ENCODE measurements at places on chromosomes 12 and 14.

GRCh38 chr12:131521326-131521725 lies 189.6 kb upstream of the SFSWAP start:
- H3K4me1 ChIP-seq: no peaks in the 10 kb centered on the region
- no peak overlapping the region for H3K27ac ChIP-seq
- no peak for DNase-seq
- no peaks in the 10 kb centered on the region for H3K36me3 ChIP-seq

DNA sequence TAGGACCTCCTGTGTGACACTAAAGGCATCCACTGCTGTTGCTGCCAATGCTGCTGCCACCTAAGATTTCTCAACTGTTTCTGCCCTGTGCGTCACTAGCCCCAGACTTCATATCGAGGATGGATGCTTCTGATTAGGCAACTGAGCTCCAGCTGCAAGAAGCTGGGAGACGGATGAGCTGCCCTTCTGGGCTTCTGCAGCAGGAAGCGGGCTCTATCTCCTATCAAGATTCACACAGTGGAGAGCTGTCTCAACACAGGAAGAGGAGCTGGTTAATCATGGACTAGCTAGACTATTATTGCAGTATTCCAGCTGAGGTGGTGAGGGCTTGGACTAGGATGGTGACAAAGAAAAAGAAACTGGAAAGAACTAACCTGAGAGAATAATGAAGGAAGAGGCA lies 59.2 kb upstream of the PELI2 start:
- no peak overlapping the region for H3K27ac ChIP-seq
- no peak overlapping the region for H3K4me3 ChIP-seq
- no peaks in the 10 kb centered on the region for H3K4me1 ChIP-seq

DNA sequence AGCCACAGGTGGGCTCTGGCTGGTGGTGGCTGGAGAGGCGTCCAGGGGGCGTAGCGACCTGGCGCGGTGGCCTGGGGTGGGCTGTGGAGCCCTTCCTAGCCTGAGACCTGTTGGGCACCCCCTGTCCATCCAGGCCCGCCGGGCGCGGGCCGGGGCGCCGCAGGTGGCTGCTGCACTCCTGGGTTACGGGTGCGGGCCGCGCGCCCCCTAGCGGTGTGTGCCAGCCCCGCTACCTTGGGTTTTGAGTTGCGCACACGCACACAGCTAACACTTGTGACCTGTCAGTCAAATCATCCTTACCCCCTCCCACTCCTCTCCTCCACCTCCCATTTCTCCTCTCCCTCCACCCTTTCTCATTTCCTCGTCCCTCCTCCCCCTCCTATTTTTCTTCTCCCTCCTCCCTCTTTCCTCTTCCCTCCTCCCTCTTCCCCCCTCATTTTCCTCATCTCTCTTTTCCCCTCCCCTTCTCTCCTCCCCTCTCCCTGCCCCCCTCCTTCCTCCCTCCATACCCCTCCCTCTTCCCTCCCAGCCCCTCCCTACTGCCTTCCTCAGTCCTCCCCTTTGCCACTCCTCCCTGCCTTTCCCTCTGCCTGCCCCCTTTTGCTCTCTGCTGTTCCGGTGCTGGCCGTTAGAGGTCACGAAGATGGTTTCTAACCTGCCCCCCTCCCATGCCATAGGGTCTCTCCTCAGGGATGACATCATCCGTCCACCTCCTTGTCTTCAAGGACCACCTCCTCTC lies 2.3 kb downstream of the MEG3 start:
- no peak for DNase-seq
- peaks cover 33% of the 10 kb centered on the region for H3K27me3 ChIP-seq
- peaks cover 6% of the 10 kb centered on the region for H3K4me1 ChIP-seq
- H3K36me3 ChIP-seq: no peaks in the 10 kb centered on the region
- no peak overlapping the region for H3K4me3 ChIP-seq
- no peak overlapping the region for H3K27ac ChIP-seq

DNA sequence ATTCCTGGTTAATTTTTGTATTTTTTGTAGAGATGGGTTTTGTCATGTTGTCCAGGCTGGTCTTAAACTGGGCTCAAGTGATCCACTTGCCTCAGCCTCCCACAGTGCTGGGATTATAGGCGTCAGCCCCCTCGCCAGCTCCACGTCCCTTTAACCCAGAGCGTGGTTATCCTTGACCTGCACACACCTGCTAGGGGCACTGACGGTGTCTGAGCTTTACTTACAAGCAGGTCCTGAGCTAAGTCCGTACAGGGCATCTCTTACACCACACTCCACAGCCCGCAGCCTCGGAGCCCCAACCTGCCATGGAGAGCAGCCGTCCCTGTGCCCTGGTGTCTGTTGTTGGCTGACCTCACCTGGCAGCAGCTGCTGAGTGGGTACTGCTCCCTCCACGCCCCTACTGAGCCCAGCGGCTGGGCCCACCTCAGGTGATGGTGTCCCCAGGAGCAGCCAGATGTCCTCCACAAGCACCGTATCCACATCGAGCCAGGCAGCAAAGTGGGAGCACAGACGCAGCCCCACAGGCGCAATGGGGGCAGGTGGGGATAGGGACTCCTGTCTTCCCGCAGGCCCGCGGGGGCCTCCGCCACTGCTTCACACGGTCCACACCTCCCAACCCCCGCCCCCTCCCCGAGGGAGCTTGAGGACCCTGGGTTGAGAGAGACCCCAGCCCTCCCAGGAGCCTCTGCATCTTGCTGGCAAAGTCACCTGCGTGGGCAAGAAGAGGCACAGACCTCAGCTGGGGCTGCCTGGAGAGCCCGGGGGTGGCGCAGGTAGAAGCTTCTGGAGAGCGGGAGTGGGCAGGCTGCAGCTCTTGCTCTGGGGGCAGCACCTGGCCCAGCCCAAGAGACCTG lies 325.4 kb upstream of the SFSWAP start:
- H3K27me3 ChIP-seq: no peaks in the 10 kb centered on the region
- H3K4me3 ChIP-seq: no peak overlapping the region
- no peak for DNase-seq
- H3K36me3 ChIP-seq: no peaks in the 10 kb centered on the region
